ENCODE measurements at places on chromosomes 2 and 18.

DNA sequence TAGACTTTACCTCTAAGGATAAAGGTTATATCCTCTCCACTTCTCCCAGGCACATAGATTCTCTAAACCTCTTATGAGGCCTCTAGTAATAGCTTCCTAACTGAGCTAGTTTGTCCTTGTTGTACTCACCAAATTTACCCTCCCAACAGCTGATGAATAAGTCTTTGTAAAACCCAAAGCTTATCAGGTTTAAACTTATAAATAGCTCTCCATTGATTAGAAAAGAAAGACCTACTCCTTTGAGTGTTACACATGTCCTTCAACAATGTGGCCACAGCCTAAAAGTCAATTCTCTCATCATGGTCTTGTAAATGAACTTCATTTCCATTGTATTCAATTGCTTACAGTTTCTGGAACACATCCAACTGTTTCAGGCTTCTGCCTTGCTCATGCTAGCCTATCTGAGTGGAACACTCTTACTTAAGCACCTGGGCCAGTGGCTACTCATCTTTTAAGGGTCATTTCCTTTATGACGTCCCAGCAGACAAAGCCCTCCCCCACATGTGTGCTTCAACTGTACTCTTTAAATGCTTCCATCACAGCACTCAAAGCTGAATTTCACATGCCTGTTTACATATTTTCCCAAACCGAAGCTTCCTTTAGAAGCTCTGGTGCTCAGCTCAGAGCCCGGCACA is 131.6 kb downstream of the CDH2 start:
- DNase-seq = peak; percentile 47

DNA sequence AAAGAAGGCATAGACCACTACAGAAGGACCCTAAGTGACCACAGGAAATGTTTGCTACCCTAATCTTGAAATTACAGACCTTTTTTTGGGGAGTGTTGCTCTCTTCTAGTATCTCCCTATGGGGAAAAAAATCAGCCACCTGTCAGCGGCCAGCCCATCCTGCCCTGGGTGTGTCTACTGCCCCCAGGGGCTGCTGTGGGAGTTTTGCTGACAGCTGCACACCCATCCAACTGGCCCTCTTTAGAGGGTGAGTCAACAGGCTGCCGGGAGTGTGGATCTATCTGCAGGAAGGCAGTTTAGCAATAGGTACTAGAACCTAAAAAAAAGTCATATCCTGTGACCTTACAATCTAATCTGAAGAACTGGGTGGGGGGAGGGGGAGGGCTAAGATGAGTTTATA is 796 bp upstream of the DYSF start:
- DNase-seq = peak; percentile 40

DNA sequence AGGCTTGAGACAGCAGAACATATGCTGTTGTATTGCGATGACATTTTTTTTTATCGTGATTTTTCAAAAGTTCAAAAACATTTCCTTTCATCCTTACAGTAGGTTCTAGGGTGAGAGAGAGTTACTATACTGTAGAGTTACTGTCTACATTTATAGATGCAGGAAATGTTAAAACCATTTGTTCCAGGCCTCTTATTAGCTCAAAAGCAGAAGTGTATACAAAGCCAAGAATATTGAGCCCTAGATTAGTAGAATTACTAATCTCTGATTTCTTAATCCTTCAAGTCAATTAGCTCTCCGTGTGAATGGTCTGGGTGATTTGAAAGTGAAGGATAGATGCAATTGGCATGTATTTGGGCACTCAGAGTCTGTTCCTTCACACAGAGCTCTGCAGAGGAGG is 73.1 kb downstream of the MAPRE2 start:
- DNase-seq = no peak

- no peak for DNase-seq
Measured at GRCh38 chr18:8303151-8303755, 306.0 kb upstream of the RAB12 start.

GRCh38 chr2:153967248-153967973 is 95.7 kb downstream of the GALNT13 start:
- no peak for DNase-seq

GRCh38 chr2:178109813-178110212 is 2.4 kb upstream of the RBM45 start:
- DNase-seq = peak; percentile 40

DNA sequence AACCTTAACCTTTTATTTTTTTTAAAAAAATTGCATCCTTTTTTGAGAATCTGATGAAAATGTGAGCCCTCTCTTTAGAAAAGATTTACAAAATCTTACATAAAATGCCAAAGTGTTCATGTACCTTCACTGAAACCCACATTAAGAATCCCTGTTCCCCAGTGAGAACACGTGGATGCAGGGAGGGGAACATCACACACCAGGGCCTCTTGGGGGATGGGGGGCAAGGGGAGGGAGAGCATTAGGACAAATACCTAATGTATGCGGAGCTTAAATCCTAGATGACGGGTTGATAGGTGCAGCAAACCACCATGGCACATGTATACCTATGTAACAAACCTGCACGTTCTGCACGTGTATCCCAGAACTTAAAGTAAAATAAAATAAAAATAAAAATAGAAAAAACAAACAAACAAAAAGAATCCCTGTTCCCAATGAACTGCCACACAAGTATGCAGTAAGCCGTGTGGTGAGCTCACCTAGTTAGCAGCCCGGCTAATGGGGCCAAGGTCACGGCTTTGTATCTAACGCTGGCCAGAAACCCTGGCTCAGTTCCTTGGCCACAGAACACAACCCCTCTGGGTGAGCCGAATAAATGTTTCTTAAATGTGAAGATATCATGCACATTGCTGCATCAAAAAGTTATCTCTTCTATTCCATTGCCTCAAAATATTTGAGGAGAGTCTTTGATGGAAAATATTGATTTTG is 41.4 kb downstream of the CHST9 start:
- DNase-seq = no peak

DNA sequence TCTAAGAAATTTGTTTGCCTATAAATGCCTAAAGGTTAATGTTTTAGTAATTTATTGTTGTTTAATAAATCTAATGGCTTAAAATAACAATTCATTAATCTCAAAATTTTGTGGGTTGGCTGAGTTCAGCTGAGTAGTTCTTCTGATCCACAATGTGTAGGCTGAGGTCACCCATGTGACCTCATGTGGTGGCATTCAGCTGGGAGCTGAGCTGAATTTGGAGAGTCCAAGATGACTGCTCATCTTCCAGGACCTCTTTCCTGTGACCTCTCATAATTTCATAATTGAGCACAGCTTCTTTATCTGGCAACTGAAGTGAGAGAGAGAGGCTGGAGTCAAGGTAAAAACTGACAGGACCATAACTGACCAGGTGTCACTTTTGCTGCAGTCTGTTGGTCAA is 132.4 kb downstream of the TXNL1 start:
- no peak for DNase-seq

DNA sequence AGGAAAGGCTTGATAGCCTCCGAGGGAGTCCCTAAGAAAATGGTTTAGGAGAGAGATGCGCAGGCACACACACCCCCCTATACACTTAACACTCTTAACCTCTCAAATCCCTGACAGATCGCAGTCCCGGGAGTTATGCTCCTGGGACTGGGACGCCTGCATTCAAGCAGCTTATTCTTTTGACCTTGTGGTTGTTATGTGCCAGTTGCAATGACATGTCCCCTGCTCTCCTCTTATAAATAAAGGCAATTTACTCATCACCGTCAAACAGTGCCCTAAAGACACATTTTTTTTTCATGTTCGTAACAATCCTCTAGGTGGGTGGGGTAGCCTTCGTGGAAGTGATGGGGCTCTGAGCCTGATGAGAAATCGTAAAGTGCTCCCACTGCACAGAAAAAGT is 162.2 kb downstream of the LRRC30 start:
- DNase-seq = no peak

Measured in fibroblast of skin of scalp (primary cell).